ENCODE measurements at places on chromosomes 11 and 22.
A peak's percentile ranks its signal among the peaks of the same experiment; 100 is the strongest.

- no peak for ATAC-seq
Observed at GRCh38 chr11:119797123-119797611, 68.2 kb upstream of the NECTIN1 start.

DNA sequence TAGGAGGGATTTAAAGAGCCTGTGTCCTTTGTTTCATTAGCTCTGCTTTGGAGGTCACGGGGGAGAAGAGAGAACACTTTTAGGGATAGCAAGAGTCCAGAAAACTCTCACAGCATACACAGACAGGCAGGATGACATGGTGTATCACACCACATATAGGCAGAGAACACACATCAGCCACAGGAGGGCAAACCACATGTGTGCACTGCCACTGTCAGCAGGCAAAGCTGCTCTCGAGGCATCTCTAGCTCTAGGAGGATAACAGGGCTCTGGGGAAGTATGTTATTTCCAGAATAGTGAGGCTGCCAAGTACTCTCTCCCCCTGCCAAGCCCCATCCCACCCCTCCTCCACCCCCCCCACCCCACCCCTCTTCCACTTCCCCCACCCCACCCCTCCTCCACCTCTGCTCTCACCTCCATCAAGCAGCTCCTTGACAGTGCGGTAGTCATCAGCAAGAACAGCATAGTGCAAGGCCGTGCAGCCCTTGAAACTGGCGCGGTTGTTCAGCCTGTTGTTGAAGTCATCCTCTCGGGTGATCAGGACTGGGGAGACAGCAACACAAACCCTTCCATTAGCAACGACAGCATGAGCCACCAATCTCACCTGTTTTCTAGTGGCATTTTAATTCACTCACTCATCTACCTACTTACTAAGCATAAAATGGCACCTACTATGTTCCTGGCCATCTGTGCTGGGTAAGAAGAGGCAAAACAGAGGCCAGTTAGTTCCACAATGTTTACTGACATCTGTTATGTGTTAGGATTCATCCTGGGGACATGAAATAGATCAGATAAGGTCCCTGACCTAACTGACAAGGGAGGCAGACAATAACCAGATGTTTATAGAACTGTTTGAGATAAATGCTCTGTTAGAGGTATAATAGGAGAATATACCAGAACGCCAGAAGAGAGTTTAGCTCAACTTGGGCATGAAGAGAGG, 75.6 kb downstream of the CLPB start:
- no peak for ATAC-seq

- no peak for ATAC-seq
Observed at GRCh38 chr11:113991718-113992458, 17.0 kb downstream of the HTR3A start.

GRCh38 chr11:36478700-36479329, 31.3 kb downstream of the TRAF6 start:
- no peak for ATAC-seq

DNA sequence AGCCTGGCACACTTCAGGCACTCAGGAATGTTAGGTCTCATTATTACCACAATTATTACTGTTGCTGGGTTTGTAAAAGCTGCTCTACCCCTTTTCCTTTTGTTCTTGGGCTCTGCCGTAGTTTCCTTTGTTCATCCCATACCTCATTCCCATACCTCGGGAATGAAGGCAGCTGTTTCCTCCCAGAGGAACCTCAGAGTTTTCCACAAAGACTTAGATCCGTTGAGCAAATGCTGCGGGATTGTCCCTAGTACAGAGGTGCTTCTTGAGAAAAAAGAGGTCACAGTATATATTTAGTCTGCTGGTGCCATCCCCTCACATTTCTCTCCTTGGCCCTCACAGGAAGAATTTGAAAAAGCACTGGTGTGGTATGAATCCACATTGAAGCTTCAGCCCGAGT, 134.7 kb downstream of the TTC17 start:
- ATAC-seq, result no peak

DNA sequence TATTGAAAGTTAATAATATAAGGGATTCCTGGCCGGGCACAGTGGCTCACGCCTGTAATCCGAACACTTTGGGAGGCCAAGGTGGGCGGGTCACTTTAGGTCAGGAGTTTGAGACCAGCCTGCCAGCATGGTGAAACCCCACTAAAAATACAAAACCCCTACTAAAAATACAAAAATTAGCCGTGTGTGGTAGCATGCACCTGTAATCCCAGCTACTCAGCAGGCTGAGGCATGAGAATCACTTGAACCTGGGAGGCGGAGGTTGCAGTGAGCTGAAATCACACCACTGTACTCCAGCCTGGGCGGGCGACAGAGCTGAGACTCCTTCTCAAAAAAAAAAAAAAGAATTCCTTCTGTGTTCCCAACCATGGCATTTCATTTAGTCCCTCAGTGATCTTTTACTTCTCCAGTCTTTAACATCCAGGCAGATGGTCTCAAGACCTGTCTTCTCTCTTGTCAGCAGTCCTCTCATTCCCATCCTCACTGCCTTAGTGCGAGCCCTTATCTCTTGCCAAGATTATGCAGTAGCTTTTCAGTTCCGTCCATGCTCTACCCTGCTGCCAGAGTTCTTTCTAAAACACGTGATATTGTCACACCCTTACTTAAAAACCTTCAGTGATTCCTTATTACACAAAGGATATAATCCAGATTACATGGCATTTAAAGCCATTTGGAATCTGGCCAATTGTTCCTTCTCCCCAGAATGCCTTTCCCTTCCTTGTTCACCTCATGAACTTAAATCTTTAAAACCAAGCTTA, 17.9 kb downstream of the RTN3 start:
- ATAC-seq, result no peak

DNA sequence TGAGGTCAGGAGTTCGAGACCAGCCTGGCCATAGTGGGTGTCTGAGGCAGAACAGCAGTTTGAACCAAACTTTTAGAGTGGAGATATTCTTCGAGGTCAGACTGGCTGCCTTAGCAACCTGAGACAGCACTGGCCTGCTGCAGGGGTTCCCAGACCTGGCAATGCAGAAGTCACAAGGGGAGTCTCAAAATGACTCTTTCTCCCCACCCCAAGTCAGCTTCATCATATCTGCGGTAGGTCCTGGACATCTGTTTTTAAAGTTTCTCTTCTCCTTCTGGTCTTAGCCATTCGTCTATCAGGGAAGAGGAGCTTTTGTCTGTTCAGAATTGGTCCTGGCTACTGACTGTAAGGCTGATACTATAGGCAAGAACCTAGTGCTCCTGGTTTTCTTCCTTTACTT, 14.5 kb upstream of the CLMP start:
- ATAC-seq, result peak; percentile 57

- ATAC-seq, result no peak
Observed at GRCh38 chr22:21946262-21946925, 6.3 kb downstream of the PPM1F start.

GRCh38 chr11:66418986-66419308, 1.9 kb upstream of the NPAS4 start:
- ATAC-seq, result no peak

DNA sequence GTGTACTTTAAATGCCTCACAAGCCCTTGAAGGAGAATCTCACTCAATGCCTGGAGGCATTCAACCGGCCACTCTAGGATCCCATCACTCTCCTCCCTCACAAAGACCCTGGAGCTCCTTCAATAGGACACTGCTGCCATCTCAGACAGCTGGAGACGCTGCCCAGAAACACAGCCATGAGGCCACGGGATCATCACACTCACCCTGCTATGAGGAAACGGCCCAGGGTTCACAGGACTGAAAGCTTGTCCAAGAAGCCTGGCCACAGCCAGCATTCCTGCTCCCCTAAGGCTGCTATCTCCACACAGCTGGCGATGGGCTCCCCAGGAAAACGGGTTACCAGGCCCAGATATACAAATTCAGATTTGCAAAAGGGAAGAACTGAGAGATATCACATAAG, 13.2 kb downstream of the CARS1 start:
- no peak for ATAC-seq

DNA sequence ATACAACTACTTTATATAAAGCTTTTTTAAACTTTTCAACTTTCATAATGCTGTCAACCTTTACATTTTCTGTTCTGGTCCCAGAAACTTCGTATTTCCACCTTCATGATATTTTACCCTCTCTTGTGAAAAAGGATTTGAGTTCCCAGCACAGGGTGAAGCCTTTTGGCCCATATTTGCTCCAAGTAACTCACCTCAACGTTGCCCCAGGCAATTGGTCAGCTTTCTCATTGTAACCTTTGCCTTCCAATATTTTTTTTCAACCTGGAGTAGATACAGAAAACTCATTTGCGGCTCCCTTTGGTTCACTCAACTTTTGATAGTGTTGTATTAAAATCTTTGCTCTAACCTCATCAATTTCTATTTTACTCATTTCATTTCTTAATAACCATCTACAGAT, 21.1 kb upstream of the FAR1 start:
- ATAC-seq, result no peak

- no peak for ATAC-seq
Observed at GRCh38 chr11:120648771-120649170, 137.2 kb downstream of the GRIK4 start.

DNA sequence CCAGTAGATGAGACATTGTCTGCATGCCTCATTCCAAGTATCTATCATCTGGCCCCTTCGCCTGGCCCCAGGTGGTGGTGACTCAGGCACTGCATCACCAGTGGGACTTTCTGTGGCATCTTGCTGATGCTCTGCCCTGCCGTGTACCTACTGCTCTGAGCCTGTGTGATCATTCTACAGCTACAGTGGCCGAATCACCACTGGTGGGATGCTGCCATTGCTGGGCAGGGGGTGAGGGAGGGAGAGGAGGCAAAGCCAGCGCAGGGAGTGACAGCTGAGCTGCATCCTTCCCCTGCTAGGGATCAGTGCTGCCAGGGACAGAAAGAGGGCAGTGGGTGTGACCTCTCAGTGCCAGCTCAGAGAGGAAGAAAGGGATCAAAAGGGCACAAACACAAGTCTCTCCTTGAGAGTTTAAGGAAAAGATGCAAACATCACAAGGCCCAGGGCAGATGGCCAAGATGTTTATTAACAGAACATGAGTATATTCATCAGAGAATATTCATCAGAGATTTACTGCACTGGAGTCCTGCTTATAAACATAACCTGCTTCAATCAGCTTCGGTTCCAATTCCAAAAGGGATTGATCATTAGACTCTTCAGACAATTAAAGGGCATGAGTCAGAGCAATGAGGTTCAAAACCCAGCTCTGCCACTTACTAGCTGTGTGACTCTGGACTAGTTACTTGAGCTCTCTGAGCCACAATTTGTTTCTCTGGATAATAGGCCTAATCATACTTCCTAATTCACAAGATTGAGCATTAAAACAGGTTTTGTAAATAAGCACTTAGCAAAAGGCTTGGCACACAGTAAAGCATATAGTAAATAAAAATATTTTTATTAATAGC, 109.8 kb downstream of the NAT10 start:
- ATAC-seq, result peak; percentile 88

DNA sequence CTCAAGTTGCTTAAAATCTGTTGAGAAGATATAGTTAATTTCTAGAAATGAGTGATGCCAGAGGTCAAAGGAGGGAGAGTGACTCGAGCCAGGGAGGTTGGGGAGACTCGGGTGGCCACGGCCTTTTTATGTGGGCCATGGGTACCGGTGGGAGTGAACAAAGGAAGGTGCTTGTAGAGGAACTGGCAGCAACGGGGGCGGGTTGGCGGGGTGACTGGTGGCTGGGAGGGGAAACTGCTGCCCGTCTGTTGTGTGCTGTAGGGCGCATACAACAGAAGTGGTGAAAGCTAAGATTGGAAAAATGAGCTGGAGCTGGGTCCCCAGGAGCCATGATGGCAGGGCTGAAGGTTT, 5.4 kb downstream of the DAGLA start:
- no peak for ATAC-seq

DNA sequence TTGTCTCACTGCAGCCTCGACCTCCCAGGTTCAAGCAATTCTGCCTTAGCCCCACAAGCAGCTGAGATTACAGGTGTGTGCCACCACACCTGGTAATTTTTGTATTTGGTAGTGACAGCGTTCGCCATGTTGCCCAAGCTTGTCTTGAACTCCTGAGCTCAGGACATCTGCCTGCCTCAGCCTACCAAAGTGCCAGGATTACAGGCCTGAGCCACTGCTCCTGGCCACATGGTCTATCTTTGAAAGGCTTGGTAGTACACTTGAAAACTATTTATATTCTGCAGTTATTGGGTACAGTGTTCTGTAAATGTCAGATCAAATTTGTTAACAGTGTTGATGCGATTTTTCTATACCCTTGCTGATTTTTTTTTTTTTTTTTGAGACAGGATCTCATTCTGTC, 9.5 kb downstream of the CRYBA4 start:
- no peak for ATAC-seq

DNA sequence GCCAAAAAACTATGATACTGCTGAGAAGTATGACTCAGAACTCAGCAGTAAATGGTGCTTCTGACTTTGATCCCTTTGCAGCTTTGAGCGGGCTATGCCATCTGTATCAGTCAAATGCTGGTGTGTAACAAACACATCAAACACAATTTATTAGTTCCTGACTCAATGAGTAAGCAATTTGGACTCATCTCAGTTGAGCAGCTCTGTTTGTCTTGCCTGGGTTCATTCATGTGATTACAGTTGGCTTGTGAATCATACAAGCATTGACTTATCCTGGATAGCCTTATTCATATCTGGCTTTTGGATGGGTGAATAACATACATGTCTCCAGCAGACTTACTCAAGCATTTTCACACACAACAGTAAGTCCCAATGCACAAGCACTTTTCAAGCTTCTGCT, 858.8 kb downstream of the METTL15 start:
- ATAC-seq, result no peak

GRCh38 chr11:60914633-60915247, 782 bp downstream of the TMEM109 start:
- ATAC-seq, result peak; percentile 10

DNA sequence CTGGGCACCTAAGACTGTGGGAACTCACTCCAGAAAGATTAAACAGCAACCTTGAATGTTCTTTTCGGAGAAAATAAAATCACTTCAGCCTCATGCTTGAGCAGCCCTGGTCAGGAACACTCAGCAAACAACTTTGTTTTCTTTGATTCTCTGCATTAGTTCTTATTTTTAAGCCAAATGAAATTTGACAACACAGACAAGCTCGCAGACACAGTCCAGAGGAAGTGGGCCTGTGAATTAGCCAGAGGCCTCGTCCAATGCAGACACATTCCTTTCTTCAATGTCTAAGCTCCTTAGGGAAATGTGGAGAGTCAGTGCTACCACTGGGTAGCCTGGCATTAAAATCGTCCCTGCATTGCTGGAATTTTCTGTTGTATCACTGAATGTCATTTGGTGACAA, 62.9 kb upstream of the CSNK2A3 start:
- ATAC-seq, result no peak

GRCh38 chr11:10476342-10476741, 21.3 kb downstream of the AMPD3 start:
- no peak for ATAC-seq

GRCh38 chr11:8863838-8864237, 47.2 kb upstream of the AKIP1 start:
- ATAC-seq, result no peak
